ENCODE measurements at places on chromosomes 16 and 17.

- DNase-seq = no peak
Measured at GRCh38 chr17:44961921-44962350, 6.2 kb downstream of the C1QL1 start.

DNA sequence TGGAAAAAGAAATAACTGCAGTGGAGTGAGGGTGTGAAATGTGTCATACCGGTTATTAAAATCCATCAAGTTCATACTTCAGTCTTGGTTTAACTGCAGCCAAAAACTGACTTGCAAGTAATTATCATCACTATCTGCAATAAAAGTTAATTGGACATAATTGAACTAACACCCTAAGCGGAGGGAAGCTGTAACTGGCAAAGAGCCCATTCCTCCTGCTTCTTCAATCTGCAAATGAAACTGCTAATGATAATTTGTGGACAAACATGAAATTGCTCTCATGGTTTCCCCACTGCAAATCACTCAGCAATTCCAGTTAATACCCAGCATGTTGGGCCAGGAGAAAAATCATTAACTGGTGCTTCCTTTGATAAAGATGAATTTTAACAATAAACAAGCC is 46.5 kb downstream of the FAM222B start:
- DNase-seq = no peak

- DNase-seq = no peak
Measured at GRCh38 chr17:33962857-33963655, 292.0 kb upstream of the CCL2 start.

GRCh38 chr16:399340-400019 is 2.2 kb upstream of the DECR2 start:
- no peak for DNase-seq

DNA sequence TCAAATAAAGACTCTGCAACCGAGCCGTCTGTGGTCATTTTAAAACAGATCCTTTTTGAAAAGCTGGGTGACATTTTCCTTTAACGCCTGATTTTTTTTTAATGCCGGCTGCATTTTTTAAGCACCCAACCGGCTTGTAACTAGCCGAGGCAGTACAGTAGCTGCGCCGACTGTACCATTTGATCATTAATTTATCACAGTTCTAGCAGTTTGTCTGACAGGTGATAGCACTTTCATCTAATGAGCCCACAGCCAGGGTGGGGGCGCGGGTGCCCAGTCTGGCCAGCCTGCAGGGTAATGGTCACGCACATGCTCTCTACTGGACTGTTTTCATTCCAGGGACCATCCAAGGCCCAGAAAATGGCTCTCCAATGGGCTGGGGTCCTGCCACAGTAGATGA is 68.8 kb downstream of the IRX5 start:
- no peak for DNase-seq

DNA sequence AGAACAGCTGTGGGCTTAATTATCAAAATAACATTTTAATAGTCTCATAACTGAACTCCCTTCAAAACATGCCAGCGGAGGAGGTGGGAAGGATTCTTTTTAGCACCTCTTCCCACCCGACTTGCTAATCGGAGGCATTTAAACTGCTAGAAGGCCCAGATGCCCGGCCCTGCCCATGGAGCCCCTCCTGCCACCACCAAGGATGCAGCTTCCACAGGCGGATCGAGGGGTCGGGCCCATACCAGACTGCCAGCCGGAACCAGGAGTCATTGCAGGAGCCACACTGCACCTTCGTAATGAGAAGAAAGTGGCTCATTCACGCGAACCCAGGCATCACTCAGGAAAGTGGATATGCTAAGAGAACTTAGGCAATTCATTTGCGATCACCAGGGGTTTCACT is 201.2 kb downstream of the C16orf78 start:
- DNase-seq = no peak
